ENCODE measurements at places on chromosomes 1 and 21.

- no peak for DNase-seq
Measured at GRCh38 chr1:14986168-14986567, 167.4 kb upstream of the TMEM51 start.

DNA sequence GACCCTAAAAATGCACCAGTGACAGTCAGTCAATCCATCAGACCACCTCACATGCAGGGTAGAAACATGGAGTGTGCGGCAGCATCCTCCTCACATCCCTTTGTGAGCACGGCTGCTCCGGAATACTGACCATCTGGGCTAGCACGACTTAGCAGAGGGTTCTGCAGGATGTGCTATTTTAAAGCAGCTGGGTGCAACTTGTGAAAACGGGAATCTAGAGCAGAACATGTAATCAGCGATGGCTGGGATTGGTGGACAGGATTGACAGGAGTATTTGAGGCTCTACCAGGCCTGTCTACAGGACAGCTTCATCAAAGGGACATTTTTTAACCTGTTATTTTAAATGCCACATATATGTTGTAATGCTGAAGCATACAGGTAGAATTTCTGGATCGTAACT, 16.8 kb upstream of the PLEKHM2 start:
- DNase-seq: no peak

- no peak for DNase-seq
Measured at GRCh38 chr1:11338284-11338924, 65.4 kb downstream of the UBIAD1 start.

GRCh38 chr1:3735027-3735681, 17.1 kb upstream of the CCDC27 start:
- no peak for DNase-seq

- no peak for DNase-seq
Measured at GRCh38 chr1:151714820-151715725, 1.5 kb downstream of the CELF3 start.

DNA sequence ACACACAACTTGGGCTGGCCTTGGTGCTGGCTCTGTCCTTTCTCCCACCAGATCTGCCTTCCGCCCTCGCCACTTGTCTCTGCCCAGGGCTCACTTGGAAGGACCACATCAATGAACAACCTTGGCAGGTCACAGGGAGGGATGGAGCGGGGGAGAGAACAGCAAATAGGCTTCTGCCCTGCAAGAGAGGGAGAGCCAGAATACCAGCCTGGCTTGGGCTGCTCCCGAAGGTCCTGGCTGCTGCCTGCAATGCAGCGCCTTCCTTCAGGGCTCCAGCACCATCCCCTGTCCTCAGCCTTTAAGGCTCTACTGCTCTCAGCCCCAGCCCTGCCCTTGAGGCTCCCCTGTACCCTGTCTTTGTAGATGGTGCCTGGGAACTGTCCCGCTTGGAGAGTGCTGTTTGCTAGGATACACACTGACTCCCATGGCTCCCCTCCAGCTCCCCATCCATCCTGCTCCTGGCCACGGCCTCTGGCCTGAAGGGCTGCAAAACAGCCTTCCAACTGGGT, 43.8 kb downstream of the HIVEP3 start:
- no peak for DNase-seq
